CD4-positive, alpha-beta T cell treated with Interleukin-17A for 4 hours (primary cell): ENCODE measurements at places on chromosomes 12 and 14.

GRCh38 chr14:97626088-97626487 is 828.9 kb downstream of the VRK1 start:
- no peak for DNase-seq

DNA sequence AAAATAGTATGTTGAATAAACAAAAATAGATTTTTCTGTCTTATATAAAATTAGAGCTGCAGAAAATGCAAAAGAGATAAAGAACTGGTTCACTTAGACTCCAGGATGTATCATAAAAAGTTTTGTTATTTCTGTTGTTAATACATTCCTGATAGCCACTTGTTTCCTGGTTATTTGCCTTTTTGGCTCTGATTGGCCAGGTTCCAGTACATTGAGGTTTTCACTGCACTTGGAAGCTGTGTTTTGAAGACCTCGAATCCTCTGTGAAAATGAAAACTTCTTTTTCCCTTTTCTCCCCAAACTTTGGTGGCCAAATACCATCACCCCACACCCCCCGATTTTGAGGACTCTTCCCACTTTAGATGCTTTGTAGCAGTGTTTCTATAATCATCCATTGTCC is 525.3 kb downstream of the MED13L start:
- DNase-seq, result no peak

DNA sequence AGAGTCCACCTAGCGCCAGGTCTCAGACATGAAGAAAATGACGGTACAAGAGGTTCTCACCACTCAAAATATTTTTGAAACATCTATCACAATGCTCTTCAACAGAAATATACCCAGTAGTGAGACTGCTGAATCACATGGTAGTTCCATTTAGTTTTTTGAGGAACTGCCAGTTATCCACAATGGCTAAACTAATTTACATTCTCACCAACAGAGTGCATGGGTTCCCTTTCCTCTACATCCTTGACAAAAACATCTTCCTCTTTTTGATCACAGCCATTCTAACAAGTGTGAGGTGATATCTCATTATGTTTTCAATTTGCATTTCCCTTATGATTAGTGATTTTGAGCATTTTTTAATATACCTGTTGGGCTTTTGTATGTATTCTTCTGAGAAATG is 5.7 kb upstream of the GPR65 start:
- no peak for DNase-seq

- no peak for DNase-seq
These were observed 8.3 kb downstream of the HOXC5 start for GRCh38 chr12:54041097-54041690.

- DNase-seq, result no peak
These were observed 6.6 kb upstream of the PLEK2 start for GRCh38 chr14:67418401-67419191.

- no peak for DNase-seq
These were observed 156.6 kb downstream of the DAD1 start for GRCh38 chr14:22432348-22432976.

DNA sequence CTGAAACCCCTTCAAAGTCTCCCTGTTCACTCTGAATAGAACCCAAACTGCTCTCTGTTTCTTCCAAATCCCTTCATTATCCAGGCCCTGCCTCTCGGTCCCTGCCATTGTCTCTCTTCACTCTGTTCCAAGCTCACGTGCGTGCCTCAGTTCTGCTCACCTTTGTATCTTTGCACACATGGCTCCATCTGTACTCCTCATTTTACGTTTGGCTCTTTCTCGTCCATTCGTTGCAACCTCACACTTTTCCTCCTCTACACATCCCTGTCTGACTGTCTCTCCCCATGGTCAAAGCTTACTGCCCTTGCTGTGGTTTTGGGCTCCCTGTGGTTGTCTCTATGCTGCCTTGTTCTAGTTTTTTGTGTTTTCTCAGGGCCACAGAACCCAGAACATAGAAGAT is 1054.5 kb downstream of the BCL11B start:
- no peak for DNase-seq

GRCh38 chr12:82765971-82766705 is 79.4 kb downstream of the TMTC2 start:
- no peak for DNase-seq

DNA sequence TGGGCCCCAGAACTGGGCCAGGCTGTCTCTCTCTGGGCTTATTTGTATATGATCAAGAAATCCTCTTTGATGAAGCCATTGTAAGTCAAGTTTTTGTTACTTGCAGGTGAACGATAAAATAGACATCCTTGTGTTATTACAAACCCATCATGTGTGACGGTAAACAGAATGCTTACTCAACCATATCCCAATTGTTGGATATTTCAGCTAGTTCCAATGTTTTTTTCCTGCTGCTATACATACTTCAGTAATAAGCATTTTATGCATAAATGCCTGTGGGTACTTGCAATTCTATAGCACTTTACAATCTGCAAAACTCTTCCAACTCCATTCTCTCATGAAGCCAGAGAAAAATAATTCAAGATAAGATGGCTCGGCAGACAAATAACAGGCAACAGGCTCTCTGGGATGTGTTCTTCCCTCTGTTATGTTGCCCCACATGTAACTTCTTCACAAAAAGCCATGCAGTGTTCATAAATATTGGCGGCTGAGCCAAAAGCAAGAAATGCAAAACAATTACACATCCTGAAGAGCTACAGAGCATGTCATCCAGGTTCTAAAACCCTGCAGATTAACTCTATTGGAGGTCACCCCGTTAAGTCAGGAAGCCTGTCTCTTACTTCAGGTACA is 69.5 kb downstream of the CLMN start:
- DNase-seq, result no peak

- no peak for DNase-seq
These were observed 112.2 kb upstream of the TMTC1 start for GRCh38 chr12:29895966-29896365.

DNA sequence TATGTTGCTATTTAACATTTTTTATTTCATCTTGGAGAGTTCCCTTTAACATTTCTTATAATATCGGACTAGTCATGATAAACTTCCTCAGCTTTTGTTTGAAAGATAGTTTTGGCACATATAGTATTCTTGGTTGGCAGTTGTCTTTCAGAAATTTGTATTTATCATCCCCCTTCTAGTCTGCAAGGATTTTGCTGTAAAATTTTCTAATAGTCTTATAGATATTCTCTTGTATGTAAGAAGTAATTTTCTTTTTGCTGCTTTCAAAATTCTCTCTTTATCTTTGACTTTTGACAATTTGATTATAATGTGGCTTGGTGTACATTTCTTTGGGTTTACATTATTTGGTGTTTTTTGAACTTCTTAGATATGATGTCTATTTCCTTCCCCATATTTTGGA is 116.0 kb upstream of the AVPR1A start:
- DNase-seq, result no peak

DNA sequence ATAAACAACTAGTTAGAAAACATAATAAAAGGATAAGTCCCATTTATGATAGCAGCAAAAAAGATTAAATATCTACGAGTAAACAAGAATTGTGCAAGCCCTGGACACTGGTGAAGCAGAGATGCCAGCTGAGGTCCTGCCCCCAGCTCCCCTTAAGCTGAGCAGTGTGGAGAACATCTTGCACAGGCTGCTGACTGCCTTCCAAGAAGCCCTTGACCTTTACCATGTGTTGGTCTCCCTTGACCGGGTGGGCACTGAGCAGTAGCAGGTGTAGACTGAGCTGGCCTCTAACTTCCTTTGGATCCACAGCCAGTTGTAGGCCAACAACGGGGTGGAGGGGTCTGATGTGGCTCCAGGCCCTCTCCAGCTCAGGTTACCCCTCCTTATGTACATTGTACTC is 47.7 kb upstream of the PAPLN start:
- DNase-seq, result no peak
